ENCODE measurements at places on chromosomes 11 and 22.

DNA sequence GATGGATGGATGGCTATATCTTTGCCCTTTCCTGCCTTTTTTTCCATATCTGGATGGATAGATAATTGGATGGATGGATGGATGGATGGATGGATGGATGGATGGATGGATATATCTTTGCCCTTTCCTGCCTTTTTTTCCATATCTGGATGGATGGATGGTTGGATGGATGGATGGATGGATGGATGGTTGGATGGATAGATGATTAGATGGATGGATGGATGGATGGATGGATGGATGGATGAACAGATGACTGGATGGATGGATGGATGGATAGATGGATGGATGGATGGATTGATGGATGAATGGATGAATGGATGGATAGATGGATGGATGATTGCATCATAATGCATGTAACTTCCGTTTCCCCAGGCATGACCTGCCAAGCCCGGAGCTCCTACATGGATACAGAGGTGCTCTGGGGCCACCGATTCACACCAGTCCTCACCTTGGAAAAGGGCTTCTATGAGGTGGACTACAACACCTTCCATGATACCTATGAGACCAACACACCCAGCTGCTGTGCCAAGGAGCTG lies 24.9 kb downstream of the KCNJ5 start:
- no peak for DNase-seq

GRCh38 chr11:132278801-132279574 lies 908.6 kb downstream of the NTM start:
- DNase-seq, result no peak

DNA sequence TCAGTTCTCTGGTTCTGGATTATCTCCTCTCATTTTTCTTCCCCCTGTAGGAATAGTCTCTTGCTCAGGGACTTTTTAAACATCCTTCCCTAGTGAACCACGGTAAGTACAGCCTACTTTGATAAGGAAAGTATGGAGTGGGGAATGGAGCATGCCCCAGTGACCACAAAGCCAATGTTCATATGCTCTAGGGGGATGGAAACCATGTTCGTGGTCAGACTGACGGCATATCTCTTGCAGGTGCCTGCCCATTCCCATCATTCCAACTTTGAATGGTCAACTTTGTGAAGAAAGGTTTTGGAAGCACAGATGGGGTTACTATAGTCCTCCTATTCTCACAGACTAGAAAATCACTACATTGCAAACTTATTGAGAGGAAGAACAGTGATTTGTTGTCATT lies 332.5 kb upstream of the NCAM1 start:
- DNase-seq, result no peak

DNA sequence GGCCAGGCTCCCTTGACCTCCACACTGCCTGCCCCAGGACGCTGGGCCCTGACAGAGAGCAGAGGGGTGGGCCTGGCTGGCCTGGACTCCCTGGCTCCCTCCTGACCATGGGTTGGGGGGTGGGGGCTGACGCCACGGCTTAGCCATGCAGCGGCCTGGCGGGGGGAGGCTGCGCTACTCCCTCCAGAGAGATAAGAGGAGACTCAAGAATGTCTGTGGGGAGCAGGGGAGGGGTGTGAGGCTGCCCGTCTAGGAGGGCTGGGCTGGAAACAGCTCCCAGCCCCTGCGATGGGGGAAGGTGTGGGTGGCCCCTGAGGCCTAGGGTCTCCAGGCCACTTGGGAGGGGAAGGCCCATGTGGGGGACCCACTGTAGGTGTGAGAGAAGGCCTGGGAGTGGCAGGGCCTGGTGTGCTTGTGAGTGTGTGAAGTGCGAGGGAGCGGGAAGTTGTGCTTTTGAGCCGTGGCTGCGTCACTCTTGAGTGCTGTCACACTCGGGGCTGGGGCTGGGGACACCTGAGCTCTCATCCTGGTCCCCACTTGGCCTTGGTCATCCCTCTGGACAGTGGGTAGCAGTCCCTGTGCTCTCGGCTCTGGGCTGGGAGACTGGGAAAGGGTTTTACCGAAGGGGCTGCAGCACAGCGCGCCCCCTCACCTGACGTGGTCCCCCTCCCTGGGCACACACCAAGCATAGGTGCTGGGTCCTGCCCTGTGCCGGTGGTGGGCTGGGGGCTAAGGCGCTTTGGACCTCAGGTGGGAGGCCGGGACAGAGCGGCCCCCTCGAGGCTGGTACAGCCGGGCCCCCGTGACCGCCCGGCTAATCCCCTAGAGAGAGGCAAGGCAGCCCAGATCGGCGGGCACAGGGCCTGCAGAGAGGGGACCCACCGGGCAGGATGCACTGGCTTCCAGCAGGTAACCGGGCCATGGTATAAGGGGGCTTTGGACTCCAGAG lies 2.4 kb downstream of the MYRF start:
- DNase-seq, result no peak

DNA sequence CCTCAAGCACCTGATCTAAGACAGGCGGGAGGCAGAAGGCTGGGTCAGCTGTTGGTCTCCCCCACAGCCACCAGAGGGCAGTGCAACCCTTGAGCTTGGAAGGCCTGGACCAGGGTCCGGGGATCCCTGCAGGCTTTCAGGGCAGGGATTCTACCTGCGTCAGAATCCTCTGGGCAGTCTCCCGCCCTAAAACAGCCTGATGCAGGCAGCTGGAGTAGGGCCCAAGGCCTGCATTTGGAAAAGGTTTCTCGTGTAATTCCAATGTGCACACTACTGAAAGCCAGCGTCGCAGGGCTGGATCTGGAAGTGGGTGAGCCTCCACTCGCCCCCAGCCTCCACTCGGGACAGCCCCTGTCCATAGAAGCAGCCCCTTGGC lies 31.8 kb downstream of the BID start:
- peak; percentile 33 for DNase-seq

- DNase-seq, result no peak
These were observed 84.4 kb upstream of the TRPC6 start for GRCh38 chr11:101668236-101668635.

DNA sequence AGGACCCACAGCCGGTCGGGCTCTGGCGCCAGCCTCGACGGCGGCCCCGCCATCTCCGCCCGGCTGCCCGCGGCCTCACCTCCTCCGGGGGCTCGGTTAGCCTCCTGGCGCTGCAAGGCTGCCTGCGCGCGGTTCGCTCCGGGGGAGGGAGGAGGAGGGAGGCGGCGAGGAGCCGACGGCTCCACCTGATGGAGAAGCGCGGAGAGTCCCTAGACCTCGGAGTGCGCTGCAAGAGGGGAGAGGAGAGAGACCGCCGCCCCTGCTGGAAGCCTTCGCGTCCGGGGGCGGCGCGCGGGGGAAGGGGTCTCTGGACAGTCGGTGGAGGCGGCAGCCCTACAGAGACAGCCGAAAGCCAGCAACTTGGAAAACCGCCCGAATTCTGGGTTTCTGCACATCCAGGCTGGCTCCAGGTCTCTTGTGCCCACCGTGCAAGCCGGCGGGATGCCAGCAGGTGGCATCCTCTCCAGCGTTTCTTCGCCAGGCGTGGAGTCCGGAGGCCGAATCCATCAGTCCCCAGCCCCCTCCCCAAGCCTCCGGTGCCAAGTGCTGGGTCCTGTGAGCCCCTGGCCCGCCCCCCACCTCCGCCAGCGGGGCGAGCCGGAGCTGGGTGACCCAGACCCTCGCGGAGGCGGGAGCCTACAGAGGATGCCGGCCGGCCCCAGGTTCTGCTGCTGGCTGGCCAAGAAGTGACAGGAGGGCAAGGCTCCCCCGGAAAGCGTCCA lies 2.9 kb upstream of the KIRREL3 start:
- no peak for DNase-seq

DNA sequence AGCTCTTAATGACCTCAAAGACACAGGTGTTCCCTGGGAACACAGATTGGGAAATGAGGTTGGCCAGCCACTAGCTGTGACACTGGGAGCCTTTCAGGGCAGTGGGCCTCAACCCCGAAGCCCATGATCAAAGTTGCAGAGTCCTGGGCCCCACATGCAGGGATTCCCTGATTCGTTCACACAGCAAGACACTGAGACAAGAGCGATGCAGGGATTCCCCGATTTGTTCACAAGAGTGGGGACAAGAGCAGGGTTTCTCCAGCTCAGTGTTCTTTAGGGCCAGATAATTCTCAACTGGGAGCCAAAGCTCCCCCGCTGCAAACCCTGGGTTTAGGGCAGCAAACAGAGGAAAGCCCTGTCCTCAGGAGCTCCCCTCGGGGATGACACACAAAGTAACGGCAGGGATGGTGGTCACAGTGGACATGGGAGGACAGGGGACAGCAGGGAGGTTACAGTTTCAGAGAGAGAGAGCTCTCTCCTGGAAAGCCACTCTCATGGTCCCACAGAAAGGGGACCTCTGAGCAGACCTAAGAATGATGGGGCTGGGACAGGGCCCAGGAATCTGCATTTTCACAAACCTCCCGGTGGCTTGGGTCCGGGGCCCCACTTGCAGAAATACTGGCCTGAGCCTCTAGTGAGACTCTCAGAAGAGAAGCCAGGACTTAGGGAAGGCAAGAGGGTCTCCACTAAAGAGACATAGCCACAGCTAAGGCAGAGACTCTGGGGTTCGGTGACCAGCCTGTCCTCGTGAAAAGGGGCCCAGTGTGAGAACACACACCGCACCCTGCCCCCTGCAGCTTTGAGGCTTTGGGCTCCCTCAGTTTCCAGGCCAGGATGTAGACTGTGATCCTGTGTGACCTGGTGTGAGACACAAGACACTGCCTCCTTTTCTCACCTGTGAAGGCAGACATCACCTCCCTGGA lies 7.4 kb upstream of the GNAZ start:
- DNase-seq, result no peak

Measured in NK-92 treated with Interleukin-12 subunit alpha and Interleukin-12 subunit beta, amount 100 ng/mL, for 24 hours (cell line).